ENCODE measurements at places on chromosomes 12 and 14. TPM values are rescaled to one million over a fixed set of nuclear protein-coding genes. Genes with fewer than 3 reads are reported as not detected.

Gene PLEKHD1
- total RNA-seq = 0.08 TPM

GRCh38 chr14:74882103-74882920 is 596 bp downstream of the DLST start:
- peaks cover 2% of the 10 kb centered on the region for H3K36me3 ChIP-seq
- H3K4me1 ChIP-seq = peaks cover 15% of the 10 kb centered on the region
- H3K27ac ChIP-seq = peak overlapping the region; percentile 81
- no peak for DNase-seq
- H3K4me3 ChIP-seq = peak overlapping the region; percentile 91

- H3K4me3 ChIP-seq = no peak overlapping the region
- no peak for DNase-seq
- H3K27ac ChIP-seq = no peak overlapping the region
- no peaks in the 10 kb centered on the region for H3K27me3 ChIP-seq
Measured at GRCh38 chr14:62364800-62365280, 602.6 kb downstream of the SNAPC1 start.

GRCh38 chr14:63551332-63551731 is 8.2 kb upstream of the PPP2R5E start:
- H3K36me3 ChIP-seq = no peaks in the 10 kb centered on the region
- H3K27ac ChIP-seq = no peak overlapping the region
- no peak overlapping the region for H3K4me3 ChIP-seq
- H3K27me3 ChIP-seq = no peaks in the 10 kb centered on the region
- H3K4me1 ChIP-seq = no peaks in the 10 kb centered on the region

Gene ENDOU
- total RNA-seq = not detected

GRCh38 chr12:132588821-132589669 is 21.3 kb downstream of the LRCOL1 start:
- H3K27ac ChIP-seq = no peak overlapping the region
- no peak overlapping the region for H3K4me3 ChIP-seq
- H3K36me3 ChIP-seq = no peaks in the 10 kb centered on the region
- H3K4me1 ChIP-seq = no peaks in the 10 kb centered on the region
- no peaks in the 10 kb centered on the region for H3K27me3 ChIP-seq
- no peak for DNase-seq

Gene CPNE6
- total RNA-seq = not detected

Gene MUCL1
- not detected for total RNA-seq

DNA sequence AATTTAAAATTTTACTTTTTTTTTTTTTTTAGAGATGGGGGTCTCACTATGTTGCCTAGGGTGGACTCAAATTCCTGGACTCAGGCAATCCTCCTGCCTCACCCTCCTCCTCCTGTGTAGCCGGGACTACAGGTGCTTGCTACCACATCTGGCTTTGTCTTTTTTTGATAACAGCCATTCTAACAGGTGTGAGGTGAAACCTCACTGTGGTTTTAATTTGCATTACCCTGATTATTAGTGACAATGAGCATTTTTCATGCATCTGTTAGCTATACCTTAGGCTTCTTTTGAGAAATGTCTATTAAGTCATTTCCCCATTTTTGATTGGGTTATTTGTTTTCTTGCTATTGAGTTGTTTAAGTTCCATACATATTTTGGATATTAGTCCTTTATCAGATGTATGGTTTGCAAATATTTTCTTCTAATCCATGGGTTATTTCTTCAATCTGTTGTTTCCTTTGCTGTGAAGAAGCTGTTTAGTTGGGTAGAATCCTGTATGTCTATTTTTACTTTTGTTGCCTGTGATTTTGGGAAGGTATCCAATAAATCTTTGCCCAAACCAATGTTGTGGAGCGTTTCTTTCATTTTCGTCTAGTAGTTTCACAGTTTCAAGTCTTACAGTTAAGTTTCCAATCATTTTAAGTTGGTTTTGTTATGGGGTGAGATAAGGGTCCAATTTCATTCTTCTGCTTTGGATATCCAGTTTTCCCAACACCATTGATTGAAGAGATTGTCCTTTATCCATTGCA is 86.1 kb downstream of the MYF5 start:
- no peak for DNase-seq
- H3K36me3 ChIP-seq = no peaks in the 10 kb centered on the region
- no peak overlapping the region for H3K4me3 ChIP-seq
- no peaks in the 10 kb centered on the region for H3K27me3 ChIP-seq
- no peaks in the 10 kb centered on the region for H3K4me1 ChIP-seq
- no peak overlapping the region for H3K27ac ChIP-seq

GRCh38 chr12:124321556-124322270 is 26.8 kb downstream of the RFLNA start:
- no peak overlapping the region for H3K4me3 ChIP-seq
- no peaks in the 10 kb centered on the region for H3K27me3 ChIP-seq
- peaks cover 9% of the 10 kb centered on the region for H3K36me3 ChIP-seq
- peaks cover 4% of the 10 kb centered on the region for H3K4me1 ChIP-seq
- no peak for DNase-seq
